HuH-7 (cell line): ENCODE measurements at places on chromosomes 7 and 10.

DNA sequence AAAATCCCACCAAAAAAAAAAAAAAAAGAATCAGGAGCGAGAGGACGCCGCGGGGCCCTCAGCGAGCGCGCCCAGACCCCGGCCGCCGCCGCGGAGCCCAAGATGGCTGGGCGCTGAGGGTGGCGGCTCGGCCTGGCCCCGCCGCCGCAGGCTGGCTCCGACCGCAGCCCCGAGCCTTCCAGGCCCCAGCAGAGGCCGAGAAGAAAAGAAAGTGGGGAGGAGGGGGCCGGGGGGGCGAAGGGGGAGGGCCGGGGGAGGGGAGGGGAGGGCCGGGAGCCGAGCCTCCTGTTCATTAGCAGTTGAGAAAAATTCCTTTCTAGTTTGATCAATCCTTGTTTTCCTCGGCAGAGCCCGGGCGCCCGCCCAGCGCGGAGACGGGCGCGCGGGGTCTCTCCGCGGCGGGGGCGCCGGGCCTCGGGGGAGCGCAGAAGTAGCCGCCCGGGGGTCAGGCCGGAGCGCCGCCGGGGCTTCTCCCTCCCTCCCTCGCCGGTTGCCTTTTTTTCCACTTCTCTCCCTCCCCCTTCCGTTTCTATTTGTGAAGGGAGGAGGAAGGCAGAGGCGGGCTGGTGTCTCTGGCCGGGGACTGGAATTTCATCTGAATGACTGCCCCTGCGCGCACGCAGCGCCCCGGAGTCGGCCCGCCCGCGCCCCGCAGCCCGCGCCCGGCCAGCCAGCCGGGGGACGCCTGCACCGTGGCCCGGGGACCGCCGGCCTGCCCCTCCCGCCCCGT lies 778 bp upstream of the TRIM8 start:
- peak; percentile 71 for DNase-seq

GRCh38 chr10:95363303-95363912 lies 72.6 kb upstream of the PDLIM1 start:
- peak; percentile 70 for DNase-seq

GRCh38 chr7:30846378-30846777 lies 65.3 kb upstream of the AQP1 start:
- no peak for DNase-seq

DNA sequence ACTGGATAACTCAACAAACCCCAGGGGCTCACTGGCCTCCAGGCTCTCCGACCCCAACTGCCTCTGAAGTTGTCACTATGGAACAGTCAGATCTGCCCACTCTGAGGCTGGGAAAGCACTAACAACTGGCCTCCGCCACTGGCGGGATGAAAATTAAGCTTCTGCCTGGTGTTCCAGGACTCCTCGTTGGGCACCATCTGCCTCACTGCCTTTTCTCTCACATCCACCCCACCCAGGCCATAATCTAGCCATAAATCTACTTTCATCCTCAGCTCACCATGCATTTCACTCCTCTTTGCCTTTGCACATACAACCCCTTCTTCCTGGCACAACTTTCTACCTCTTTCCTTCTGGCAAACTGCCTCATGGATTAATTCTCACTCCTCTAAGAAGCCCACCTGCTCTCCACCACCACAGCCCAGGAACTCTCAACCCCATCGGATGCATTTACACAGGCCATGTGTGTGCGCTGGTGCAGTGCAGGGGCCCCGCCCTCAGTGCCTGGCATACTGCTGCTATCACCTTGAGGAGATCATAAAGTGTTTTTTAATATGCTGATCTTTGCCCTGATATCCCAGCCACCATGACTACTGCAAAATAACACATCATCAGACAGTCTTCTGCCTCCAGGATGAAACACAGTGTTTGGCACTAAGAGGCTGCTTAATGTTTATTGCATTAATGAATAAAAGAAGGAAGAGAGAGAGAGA lies 4.0 kb downstream of the CDHR1 start:
- DNase-seq = no peak

- no peak for DNase-seq
Measured at GRCh38 chr10:30185916-30186315, 126.5 kb upstream of the JCAD start.

- DNase-seq = no peak
Measured at GRCh38 chr7:142422621-142423020, 164.8 kb upstream of the PRSS58 start.

GRCh38 chr7:140155428-140155827 lies 21.4 kb downstream of the KDM7A start:
- DNase-seq = no peak

DNA sequence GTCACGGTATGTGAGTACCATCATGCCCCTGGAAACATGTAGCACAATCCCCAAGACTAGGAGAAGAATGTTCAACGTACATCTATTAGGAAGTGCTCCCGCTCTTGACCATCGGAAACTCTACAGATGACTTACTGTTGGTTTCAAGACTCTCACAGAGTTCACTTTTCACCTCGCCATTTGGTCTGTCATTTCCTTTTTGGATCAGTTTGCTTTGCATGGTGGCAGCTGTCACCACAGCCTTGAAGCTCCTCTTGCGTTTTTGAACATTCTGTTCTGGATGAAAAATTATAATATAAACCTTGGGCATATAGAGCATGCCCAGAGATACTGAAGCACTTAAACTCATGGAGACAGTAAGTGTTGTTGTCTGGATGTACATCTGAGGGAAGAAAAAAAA lies 806.8 kb downstream of the GRM8 start:
- DNase-seq = no peak

DNA sequence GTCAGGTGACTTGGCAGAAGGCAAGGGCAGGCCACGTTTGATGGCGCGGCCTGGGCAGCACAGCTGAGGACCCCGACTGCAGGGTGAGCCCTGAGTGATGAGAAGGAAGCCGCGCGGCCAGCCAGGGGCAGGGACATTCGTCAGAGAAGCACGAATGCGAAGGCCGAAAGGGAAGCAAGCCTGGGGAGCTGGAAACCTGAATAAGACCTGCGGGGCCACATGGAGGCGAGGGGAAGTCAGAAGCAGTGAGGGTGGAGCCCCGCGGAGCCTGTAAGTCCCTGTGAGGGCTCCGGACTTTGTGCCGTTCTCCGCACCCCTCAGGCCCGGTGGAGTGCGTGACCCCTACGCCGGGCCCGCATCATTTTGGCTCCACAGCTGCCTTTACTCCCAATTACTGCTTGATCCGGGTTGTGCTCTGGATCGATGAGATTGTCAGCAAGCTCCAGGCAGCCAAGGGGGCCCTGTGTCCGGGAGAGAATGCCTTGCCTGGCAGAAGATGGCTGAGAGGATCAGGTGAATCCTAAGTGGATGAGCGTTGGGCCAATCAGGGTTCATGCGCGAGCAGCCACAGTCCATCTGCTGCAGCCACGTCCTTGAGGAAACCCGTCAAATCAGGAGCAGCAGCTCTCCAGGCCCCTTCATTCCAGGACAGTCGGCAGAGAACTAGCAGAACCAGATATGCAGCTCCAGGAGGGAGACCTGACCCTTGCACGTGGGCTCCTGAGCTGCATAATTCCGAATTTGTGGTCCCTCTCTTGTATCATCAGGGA lies 293.3 kb upstream of the SHH start:
- no peak for DNase-seq

- peak; percentile 45 for DNase-seq
Measured at GRCh38 chr7:7913504-7913903, 55.1 kb upstream of the GLCCI1 start.

GRCh38 chr7:109545686-109546085 lies 976.0 kb downstream of the DNAJB9 start:
- DNase-seq = no peak

DNA sequence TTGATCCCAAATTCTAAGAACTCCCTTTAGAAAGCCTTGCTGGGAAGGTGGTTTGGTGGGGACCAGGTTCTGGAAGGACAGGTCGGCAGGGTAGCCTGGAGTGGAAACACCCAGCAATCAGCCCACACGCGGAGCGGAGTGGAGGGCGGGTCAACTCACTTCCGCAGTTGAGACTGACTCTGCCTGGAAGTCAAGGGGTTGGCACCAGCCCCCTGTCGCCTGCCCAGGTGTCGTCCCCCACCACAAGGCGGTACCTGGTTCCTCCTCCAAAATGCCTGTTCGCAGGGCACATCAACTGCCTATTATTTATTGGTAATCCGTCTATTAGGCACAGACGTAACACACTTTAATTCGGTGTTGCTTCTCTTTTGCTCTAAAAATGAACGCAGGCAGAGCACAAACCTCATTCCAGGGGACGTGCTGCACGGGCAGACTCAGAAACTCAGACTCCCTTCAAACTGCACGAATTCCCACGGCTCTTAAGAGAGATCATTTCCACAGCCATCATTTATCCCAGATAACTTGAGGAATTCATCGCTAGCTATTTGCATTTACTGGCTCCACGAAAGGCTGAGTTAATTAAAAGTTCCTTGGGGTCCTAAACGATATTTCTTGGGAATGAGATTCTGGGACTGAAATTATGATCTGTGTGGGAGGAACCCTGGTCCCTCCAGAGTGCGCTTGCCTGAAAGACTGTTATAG lies 248.2 kb upstream of the PPP2R2D start:
- no peak for DNase-seq

GRCh38 chr7:116227678-116228239 lies 17.4 kb downstream of the TES start:
- no peak for DNase-seq

- no peak for DNase-seq
Measured at GRCh38 chr10:124205432-124205831, 112.0 kb upstream of the CHST15 start.

- no peak for DNase-seq
Measured at GRCh38 chr10:69745698-69746097, 56.0 kb upstream of the COL13A1 start.

GRCh38 chr7:18212758-18213157 lies 185.1 kb upstream of the PRPS1L1 start:
- no peak for DNase-seq

- DNase-seq = no peak
Measured at GRCh38 chr7:18356191-18356645, 139.3 kb upstream of the HDAC9 start.

DNA sequence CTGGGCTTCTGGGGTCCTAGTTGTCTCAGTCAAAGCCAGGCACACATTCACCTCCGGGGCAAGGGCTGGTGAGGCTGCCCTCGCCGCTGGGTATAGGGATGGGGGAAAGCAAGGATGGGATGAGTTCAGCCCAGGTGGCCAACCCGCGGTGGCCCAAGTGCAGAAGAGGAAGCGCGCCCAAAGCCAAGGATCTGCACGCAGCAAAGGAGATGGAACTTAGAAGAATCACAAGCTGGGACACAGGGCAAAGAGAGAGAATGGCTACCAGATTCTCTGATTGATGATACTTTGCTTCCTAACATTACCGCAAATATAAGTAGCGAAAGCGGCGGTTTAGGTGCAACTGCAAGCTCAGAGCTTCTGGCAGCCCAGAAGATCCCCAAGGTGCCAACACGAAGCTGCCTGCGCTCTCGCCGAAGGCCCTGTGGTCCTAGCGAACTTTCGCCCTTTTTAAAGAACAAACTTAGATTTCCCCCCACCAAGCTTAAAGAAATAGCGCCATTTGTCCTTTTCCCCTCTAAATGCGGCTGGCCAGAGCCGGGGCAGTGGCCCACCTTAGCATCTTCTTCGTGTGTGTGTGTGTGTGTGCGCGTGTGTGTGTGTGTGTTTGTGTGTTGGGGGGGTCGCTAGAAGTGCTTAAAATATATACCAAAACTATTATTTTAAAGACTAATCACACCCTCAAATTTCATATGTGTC lies 927 bp upstream of the MKX start:
- no peak for DNase-seq

- DNase-seq = peak; percentile 56
Measured at GRCh38 chr7:13117103-13117502, 429.7 kb downstream of the ARL4A start.

DNA sequence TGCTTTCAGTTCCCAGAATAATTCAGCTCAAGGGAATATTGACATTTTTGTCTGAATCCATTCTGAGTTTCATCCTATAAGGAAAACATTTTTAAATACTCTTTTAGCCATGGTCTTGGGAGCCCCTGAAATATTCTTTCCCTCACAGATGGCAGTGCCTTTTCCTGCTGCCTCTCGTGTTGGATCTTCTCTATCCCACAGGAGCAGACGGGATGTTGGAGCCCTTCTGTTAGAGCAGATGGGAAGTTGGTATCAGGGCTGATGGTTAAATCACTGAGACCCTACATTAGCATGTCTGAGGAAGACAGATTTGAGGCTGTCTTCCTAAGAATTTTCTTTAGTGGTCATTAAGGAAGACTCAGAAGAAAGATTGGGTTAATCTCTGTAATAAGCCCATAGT lies 737.8 kb downstream of the LRMDA start:
- no peak for DNase-seq

- DNase-seq = no peak
Measured at GRCh38 chr7:100860702-100861615, 6.2 kb upstream of the TRIP6 start.

DNA sequence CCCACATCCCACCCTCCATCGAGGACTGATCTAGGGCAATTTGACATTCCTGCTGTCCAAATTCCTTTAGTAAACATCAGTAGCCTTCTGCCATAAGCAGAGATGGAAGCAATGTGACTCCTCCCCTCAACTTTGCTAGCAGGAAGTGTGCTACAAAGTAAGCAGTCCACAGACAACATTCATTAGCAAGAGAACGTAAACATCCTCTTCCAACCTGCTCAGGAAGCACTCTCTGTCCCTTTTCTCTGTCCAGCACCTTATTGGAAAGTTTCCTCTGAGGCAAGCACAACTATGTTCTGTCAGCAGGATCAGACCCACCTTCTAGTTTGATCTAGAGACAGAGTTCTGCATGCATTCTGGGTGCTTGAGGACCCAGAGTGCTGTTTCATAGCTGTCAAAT lies 48.1 kb upstream of the LRGUK start:
- DNase-seq = no peak

DNA sequence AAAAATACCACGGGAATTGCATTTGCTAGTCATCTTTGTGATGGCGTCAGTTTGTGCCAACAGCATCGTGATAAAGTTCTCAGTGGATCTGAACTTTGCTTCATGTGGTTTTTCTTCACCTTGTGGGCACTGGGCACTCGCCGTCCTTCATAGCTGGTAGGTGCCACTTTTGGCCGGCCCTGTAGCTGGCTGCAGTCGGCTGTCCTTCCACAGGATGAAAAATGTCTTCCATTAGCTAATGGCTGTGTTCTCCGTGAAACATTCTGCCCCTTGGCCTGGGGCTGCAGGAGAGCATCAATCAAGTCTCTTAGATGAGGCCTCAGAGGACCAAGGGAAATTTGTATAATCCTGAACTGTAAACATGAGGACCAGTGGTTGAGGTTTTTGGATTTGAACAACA lies 145.3 kb downstream of the DYNC1I1 start:
- DNase-seq = no peak

GRCh38 chr7:98418636-98419315 lies 17.9 kb upstream of the BAIAP2L1 start:
- DNase-seq = peak; percentile 84

DNA sequence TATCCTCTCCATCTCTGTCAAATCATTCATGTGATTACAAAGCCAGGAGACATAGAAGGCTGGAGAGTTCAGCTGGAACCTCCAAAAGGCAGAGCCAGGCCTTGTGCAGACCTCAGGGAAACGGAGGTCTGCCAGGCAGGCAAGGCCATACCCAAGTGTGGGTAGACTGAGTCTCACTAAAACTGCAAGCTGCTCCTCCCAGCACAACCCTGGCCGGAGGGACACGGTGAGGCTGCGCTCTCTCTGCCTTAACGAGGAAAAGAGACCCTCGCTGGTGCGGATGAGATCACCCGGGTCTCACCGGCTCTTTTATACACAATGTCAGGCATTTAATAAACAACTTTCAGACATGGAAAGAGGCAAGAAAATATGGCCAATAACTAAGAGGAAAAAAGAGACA lies 66.1 kb upstream of the INPP5A start:
- no peak for DNase-seq

- DNase-seq = no peak
Measured at GRCh38 chr10:117486606-117487005, 55.9 kb upstream of the EMX2 start.
